Stimulated activated CD4-positive, alpha-beta T cell treated with anti-CD3 and anti-CD28 coated beads, Interleukin-12 subunit alpha, Interleukin-12 subunit beta, amount 100 ng/mL, for 4 hours (primary cell): ENCODE measurements at places on chromosomes 4 and X.

- no peak for DNase-seq
Observed at GRCh38 chrX:42375086-42375485, 402.9 kb downstream of the PPP1R2C start.

DNA sequence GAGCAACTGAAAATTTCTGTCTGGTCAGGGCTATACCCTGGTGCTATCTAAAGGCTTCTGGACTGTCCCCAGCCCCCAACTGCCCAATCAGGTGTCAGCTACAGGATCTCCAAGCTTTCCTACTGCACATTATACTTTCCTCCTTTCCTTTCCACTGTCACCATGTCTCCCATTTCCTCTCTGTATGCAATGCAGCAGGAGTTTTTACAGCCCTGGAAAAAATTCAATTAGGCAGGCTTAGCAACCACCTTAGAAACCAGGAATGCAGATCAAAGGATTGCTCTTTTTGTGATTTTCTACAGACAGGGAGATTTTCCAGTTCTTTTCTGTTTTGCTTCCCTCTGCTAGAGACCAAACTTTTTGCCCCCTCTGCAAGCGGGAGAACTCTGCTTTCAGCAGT is 6.0 kb upstream of the NAF1 start:
- no peak for DNase-seq

- DNase-seq = no peak
Observed at GRCh38 chr4:115149106-115149505, 35.7 kb upstream of the NDST4 start.

GRCh38 chr4:162406637-162407365 is 243.0 kb upstream of the FSTL5 start:
- DNase-seq = no peak

DNA sequence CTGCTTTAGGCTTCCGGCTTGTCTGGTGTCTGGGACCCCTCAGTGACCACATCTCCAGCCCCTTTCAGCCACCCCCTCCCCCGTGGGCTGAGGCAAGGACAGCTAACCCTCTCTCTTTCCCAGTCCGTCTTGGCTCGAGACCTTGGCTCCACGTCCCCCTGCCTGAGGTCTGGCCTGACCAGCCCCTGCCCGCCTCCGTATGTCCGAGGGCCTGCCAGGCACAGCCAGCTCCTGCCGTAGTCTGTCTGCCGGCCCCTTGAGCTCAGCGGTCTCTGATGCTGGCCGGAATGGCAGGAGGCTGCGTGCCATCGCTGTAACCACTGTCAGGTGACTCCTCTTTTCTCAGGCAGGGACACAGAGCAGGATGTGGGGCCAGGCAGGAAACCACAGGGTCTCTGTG is 73.3 kb upstream of the LRPAP1 start:
- DNase-seq = no peak

GRCh38 chrX:16185725-16186136 is 18.4 kb downstream of the MAGEB17 start:
- DNase-seq = no peak

GRCh38 chr4:108830509-108831244 is 67.8 kb upstream of the ETNPPL start:
- no peak for DNase-seq
